ENCODE measurements at places on chromosomes 11 and 22. TPM values are rescaled to one million over a fixed set of nuclear protein-coding genes. Genes with fewer than 3 reads are reported as not detected.

FERMT3 gene
- total RNA-seq = 1.5 TPM

CARD18 gene
- not detected for total RNA-seq

TRIM22 gene
- total RNA-seq = 3.4 TPM

PKDREJ gene
- under 0.01 TPM for total RNA-seq

GRCh38 chr11:92931746-92932422 lies 37.6 kb upstream of the MTNR1B start:
- DNase-seq = no peak

DNA sequence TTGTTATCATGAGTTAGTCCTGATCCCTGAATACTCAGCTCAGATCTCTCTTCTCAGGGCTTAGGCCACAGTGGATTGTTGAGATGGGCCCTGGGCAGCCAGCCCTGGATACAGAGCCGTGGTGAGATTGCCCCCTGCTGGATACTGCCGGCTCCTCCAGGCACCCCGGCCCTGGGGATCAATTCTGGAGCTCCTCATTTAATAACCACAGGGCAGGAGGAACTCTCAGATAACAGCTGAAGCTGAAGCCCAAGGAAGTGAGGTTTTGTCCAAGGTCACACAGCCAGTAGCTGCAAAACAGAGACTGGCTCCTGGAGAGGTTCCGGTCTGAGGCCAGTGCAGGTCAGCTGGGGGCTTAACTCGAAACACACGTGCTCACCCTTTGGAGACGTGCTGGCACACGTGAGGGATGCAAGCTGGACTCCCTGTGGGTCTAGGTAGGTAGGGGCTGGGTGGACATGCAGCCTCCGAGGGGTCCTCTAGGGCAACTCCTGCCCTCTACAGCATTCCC lies 16.0 kb downstream of the USH1C start:
- DNase-seq = peak; percentile 61

- no peak for DNase-seq
Observed at GRCh38 chr22:45524966-45525365, 22.3 kb downstream of the FBLN1 start.

GRCh38 chr11:43943931-43944751 lies 1.7 kb downstream of the C11orf96 start:
- DNase-seq = peak; percentile 41

GRCh38 chr11:35891096-35891495 lies 52.8 kb upstream of the LDLRAD3 start:
- no peak for DNase-seq

DNA sequence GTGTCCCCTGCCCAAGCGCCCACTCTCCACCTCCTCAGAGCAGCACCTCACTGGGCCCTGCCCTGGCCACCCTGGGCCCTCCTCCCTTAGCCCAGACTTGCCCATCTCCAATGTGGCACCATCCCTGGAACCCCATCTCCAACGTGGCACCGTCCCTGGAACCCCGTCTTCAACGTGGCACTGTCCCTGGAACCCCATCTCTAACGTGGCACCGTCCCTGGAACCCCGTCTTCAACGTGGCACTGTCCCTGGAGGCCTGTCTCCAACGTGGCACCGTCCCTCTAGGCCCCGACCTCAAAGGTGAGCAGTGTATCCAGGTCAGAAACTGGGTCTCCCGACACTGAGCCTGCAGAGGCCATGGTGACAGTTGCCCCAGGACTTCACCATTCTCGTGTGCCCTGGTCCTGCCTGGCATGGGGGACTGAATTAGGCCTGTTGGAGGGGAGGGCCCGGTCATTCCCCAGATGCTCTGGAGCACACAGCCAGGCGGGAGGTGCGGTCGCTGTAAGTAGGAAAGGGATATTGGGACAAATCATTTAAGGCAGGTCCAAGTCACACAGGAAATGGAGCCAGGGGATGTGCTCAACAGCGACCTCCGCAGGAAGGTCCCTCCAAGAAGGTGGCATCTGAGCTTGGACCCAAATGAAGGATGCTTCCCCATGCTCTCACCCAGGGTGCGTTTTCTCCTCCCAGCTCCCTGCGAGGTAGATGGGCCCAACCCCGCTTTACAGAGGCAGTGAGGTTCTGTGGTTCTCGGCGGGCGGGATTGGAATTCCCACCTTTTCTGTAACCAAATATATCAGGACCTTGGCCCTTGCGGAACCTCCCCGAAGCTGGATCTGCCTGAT lies 2.4 kb upstream of the CTSD start:
- DNase-seq = no peak

GRCh38 chr11:35951680-35952079 lies 7.8 kb downstream of the LDLRAD3 start:
- no peak for DNase-seq

- DNase-seq = no peak
Observed at GRCh38 chr11:63491636-63492372, 837 bp upstream of the PLAAT5 start.

- no peak for DNase-seq
Observed at GRCh38 chr11:128476729-128477128, 110.6 kb downstream of the ETS1 start.

DNA sequence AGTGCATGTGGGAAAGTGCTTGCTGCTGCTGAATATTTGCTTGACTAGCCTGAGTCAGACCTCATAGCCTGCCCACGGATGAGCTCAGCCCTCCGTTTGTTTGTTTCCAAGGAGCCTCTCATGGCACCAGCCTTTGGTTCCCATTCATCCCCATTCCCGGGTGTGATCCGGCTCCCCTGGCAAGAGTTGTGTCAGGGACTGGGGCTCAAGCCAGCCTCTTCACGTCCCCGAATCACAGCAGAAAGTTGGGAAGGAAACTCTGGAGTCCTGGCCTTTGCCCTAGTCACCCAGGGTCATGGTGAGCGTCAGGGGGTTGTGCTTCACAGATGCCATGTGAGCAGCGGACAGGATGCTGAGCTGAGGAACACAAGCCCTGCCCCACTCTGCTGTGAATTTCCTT lies 13.8 kb downstream of the SEC14L3 start:
- DNase-seq = no peak

DNA sequence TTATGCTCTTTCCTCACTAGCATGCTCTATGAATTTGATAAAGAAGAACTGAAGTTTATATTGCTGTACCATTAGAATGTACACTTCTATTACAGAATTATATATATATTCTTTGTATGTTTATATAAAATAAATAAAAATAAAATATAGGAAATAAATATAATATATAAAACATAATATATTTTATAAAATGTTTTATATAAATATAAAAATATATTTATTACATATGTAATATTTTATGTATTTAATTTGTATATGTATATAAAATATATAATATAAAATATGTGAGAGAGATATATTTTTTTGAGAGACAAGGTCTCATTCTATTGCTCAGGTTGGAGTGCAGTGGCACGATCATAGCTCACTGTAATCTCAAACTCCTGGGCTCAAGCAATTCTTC lies 18.3 kb upstream of the RTCB start:
- no peak for DNase-seq

DNA sequence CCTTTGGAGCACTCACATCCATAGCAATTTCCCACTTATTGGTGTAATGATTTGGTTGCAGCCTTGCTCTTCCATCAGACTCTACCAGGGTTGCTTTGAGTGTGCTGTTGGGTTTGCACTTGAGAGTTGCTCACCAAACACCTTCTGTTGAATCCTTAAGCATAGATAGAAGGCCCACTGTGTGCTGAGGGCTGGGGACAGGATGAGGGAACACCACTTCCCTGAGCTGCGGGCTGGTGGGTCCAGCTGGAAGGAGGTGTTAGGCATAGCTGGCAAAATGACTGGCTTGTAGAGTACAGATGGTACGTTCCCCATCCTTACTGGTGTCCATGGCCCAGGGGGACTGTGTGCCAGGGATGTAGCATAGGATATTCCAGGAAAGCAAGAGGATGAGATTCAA lies 3.9 kb downstream of the PRDM11 start:
- DNase-seq = no peak

DNA sequence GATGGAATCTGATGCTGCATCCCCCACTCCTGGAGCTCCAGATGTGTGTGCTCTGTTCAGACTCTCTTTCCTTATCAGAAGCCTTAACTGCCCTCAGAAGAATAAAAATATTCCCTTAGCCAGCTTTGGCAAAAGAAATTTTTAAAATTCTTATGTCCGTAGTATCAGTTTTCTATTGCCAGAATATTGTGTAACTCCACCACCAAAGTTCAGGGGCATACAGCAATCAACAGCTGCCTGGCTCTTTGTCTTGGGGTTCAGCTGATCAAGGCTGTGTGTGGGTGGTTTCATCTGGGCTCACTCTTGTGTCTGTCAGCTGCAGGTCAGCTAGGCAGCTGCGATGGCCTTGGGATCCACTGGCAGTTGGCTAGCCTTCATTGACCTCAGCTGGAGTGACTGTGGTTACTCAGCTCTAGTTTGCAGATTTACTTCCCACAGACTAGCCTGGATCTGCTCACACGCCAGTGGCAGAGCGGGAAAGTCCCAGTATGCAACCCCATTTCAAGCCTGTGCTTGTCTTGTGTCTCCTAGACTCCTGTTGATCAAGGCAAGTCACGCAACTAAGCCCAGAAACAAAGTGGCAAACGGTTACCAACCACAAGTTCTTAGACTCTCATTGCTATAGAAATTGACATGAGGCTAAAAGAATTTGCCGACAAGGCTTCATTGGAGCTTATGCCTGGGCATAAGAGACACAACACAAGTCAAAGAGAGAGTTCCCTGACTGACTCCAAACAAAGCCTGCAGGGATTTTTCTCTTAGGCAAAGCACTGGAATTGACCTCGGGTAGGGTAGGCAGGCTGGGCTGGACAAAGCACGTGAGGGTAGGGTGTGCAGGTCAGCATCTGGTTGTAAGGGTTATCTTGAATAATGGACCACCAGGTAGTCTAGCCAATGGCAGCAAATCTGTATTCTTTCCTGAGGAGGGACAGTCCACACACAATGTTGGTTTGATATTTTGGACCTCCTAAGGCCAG lies 7.5 kb downstream of the TMEM138 start:
- DNase-seq = no peak

DNA sequence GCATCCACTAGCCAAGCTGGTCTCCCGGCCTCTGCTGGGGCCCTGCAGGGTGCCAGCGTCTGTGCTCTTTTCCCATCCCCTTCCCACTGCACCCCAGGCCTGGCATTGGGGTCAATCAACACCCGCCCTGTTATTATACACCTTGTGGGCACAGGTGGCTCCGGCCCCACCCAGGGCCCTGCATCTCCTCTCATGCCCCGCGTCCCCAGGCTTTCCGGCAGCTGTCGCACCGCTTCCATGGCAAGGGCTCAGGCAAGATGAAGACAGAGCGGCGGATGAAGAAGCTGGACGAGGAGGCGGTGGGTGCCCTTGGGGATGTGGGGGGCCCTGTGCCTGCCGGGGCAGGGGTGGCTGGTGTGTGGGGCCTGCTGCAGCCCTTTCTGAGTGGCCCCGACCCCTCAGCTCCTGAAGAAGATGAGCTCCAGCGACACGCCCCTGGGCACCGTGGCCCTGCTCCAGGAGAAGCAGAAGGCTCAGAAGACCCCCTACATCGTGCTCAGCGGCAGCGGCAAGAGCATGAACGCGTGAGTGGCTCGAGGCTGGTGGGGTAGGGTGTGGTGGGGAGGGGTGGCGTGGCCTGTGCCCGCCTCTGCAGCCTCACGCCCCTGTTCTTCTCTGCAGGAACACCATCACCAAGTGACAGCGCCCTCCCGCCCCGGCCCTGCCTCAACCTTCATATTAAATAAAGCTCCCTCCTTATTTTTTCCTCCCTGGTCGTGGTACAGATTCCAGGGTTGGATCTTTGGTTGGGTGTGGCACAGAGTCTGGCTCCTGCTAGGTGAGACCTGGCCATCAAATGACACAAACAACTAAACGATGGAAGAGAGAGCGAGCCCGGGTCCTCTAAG lies 17.1 kb downstream of the SART1 start:
- no peak for DNase-seq

GRCh38 chr11:107916671-107917241 lies 11.5 kb upstream of the RAB39A start:
- no peak for DNase-seq

GRCh38 chr11:126405906-126406305 lies 50.4 kb downstream of the ST3GAL4 start:
- no peak for DNase-seq
